ENCODE measurements at places on chromosomes 2 and 18.

DNA sequence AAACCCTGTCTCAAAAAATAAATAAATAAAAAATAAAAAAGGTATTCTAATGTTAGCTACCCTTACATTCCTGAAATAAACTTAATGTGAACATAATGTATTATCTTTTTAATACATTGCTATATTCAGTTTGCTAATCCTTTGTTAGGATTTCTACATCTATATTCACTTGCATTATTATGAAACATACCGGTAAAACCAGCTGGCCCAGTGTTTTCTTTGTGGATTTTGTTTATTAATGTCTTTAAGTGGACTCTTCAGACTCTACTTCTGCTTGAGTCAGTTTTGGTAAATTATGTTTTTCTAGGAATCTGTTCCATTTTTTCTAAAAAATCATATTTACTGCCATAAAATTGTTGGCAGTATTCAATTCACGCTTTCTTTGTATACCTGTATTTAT is 34.5 kb downstream of the PTPN2 start:
- no peak for DNase-seq

DNA sequence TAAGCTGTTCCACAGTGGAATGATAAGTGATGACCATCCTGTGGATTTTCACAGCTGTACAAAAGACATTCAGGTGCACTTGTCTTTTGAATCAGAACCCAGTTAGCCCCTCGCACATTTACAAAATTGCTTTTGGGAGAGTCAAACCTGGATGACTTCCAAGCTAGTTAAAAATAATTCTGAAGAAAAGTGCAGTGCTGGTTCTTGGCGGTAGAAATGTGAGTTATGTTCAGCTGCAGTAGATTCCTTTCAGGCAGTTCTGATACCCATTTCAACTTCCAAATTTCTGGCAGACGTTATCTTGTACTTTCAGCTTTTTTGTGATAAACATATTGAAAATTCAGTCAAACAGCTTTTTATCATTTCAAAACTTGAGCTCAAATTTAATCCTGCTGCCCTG is 324.7 kb downstream of the NRXN1 start:
- no peak for DNase-seq

DNA sequence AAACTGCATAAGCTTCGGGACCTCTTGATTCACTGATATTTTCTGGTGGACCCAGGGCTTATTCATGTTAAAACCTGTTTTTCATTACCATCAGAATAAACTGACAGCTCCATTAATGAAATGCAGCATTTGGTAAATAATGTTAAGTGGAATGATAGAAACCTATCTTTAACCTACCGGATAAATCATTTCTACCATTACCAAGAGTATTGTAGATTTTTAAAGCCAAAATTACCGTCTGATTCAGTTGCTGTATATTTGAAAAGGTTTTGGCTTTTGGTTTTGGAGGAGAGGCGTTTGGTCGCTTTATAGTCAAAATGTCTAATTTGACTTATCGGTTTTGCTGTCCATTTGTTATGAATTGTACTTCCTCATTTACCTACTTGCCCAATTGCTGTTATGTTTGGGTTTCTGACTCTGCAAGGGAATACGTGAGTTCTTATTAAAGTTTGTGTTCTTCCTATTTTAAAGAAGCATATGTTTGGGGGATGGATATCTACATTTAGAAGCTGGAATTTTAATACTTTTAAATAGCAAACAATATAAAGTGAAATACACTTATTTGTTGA is 1.0 kb upstream of the CUL3 start:
- DNase-seq = no peak

DNA sequence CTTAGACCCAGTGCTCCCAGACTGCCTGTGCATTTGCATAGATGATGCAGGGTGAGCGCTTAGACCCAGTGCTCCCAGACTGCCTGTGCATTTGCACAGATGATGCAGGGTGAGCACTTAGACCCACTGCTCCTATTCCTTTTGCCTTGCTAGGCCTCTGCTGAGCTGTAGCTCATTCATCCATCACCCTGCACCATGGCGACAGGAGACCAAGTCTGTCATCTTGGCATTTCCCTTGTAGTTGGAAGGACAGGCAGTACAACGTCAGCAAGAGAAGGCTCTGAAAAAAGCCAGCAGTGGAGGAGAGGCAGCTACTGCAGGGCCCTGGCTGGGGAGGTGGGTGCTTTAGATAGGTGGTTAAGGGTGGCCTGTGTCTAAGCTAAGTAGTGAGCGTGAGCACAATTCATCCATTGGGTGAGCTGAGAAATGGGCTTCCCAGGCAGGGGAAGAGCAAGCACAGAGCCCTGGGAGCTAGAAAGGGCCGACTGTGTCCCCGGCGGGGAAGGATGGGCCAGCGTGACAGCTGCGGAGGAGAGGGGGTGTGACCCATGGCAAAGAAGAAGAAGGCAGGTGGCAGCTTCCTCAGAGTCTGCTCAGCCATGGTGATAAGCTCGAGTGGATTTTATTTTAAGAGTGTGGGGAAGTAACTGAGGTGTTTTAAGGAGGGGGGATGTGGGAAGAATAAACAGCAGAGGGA is 108.8 kb downstream of the LPIN1 start:
- no peak for DNase-seq

- no peak for DNase-seq
Observed at GRCh38 chr18:79916546-79917168, 34.8 kb downstream of the SLC66A2 start.

GRCh38 chr2:103161456-103162289 is 399.8 kb downstream of the TMEM182 start:
- peak; percentile 1 for DNase-seq

DNA sequence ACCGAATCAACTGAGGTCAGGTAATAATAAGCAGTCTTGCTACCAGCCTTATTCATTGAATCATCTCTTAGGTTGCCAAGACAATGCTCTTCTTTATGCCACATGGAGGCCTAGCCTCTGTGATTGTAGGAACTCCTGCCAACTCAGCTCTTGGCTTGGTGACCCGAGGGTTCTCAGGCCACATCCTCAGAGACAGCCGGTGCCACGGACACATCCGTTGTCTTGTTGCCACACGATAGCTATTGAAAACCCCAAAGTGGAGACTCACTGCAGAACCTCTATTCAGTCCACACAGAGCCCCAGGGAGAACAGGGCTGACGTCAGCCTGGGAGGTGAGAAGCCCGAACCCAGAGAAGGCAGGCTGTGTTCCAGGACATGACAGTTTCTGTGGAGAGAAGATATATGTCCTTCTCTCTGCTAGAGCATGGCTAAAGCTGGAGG is 53.5 kb upstream of the TGFA start:
- no peak for DNase-seq

- DNase-seq = no peak
Observed at GRCh38 chr2:136331226-136331625, 213.3 kb upstream of the CXCR4 start.

DNA sequence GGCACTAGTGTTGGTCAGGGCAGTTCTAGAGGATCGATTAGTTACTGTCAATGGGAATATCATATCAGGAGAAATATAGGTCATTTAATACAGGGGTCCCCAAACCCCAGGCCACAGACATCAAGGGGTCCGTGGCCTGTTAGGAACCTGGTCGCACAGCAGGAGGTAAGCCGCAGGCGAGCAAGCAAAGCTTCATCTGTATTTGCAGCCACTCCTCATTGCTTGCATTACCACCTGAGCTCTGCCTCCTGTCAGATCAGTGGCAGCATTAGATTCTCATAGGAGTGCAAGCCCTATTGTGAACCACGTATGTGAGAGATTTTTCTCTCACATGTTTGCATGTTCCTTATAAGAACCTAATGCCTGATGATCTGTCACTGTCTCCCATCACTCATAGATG is 81.9 kb downstream of the DSC3 start:
- DNase-seq = no peak

- DNase-seq = no peak
Observed at GRCh38 chr2:32715981-32716380, 88.1 kb downstream of the TTC27 start.

All from stimulated activated CD4-positive, alpha-beta T cell treated with anti-CD3 and anti-CD28 coated beads, Interleukin-2, amount 100 ng/mL, for 48 hours (primary cell).